ENCODE measurements at places on chromosomes 7 and 10. TPM values are rescaled to one million over a fixed set of nuclear protein-coding genes. Genes with fewer than 3 reads are reported as not detected.

- no peaks in the 10 kb centered on the region for H3K36me3 ChIP-seq
- H3K4me3 ChIP-seq: peak overlapping the region; percentile 25
- H3K4me1 ChIP-seq: peaks cover 28% of the 10 kb centered on the region
- H3K27me3 ChIP-seq: no peaks in the 10 kb centered on the region
- DNase-seq: peak; percentile 32
Observed at GRCh38 chr10:124221356-124222317, 128.2 kb upstream of the CHST15 start.

PSMC2 gene
- 51.1 TPM for total RNA-seq

CFAP46 gene
- total RNA-seq: not detected

CDNF gene
- 1.6 TPM for total RNA-seq

SNCG gene
- not detected for total RNA-seq

GRCh38 chr7:132377703-132378584 lies 198.3 kb downstream of the PLXNA4 start:
- no peak overlapping the region for H3K4me3 ChIP-seq
- no peak overlapping the region for H3K27ac ChIP-seq
- no peaks in the 10 kb centered on the region for H3K36me3 ChIP-seq
- H3K27me3 ChIP-seq: no peaks in the 10 kb centered on the region

HOXA1 gene
- 0.37 TPM for total RNA-seq

DNA sequence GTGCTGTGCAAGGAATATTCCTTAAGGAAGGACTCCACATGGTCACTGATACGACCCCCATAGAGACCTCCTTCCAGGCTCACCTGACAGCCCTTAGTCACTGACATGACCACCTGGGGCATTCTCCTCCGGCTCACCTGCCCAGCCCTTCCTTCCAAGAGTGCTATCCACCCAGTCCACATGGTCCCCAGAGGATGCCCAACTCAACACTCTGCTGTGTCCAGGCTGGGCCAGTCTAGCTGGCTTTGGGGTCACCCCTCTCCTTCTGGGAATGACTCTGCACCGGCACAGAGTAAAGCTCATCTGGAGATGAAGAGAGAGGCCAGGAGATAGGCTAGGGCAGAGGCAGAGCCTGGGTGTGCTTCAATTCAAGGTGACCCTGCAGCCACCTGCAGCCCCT lies 300.8 kb downstream of the TNS3 start:
- H3K27ac ChIP-seq: no peak overlapping the region
- no peak for DNase-seq
- H3K27me3 ChIP-seq: no peaks in the 10 kb centered on the region
- peaks cover 4% of the 10 kb centered on the region for H3K4me1 ChIP-seq

TSPAN12 gene
- not detected for total RNA-seq
